ENCODE measurements at places on chromosomes 4 and X.

- no peak for DNase-seq
Observed at GRCh38 chr4:78622253-78622979, 70.8 kb downstream of the ANXA3 start.

DNA sequence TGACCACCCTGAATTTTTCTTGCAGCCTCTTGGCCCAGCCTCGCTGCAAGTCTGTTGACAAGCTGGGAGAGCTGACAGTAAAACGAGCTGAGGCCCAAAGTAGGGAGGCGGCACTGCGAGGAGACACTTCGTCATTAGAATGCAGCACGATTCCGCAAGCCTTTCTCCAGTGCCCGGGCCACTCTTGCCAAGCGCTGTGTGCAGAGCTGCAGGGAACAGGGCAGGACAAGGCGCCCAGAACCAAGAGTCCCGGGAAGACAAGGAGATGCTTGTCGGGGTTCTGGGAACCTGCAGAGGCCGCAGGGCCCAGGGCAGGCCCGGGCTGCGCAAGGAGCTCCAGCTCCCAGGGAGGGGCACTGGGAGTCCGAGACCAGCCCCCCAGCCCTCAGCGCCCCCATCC lies 187.1 kb downstream of the BCOR start:
- DNase-seq, result no peak

DNA sequence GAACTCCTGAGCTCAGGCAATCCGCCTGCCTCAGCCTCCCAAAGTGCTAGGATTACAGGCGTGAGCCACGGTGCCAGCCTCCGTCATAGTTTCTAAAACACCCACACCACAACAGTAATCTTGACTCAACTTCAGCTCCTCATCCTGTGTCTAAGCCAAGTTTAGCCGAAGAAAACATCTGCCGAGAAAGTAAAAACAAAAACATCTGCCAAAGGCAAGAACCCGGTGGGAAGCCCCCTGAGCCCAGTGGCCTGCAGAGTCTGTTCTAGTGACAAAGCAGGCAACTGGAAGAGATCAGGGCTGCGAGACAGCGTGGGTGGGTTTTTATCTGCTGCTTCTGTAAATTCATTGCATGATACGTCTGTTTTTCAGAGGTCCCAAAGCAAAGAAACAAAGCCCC lies 26.6 kb upstream of the CD99 start:
- DNase-seq, result no peak

DNA sequence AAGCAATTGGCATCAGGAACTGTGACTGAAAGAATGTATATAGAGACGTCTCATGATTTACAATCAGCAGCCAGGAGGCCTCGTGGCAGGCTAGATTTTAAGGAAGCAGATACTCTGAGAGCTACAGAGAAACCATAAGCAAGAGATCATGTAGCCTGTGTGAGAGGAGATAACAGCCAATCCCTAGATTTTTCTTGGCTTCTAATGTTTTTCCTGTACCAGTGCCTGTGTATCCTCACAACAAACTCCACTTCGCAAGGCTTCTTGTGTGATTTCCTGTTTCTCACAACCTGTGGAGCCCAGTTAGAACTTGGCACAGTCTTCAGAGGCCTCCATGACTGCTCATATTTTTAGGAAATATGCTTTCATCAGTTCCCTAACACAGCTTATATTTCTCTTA lies 147.9 kb downstream of the PTCHD1 start:
- no peak for DNase-seq

DNA sequence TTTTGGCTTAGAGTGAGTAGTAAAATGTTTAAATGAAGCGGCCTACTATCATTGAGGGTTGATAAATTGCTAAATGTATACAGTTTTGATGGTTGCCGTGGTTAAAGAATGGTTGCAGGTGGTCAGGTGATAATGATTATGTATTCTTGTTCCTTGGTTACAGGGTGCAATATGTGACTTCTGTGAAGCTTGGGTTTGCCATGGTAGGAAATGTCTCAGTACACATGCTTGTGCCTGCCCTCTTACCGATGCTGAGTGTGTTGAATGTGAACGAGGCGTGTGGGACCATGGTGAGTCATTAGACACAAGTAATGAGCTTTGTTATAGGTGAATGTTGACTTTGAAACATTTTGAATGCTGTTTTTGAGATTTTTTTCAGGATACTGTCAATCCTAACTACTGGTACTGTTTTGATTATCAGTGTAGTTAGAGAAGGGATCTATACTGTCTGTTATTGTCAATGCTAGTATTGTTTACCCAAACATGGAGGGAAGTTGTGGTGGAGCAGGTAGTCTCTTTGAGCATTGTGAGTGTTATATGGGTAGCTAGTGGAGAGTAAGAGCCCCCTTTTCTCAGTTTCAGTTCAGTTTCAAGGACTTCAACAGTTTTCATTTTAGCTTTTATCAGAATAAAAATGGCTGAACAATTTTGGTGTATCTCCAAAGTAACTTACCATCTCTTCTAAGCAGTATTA lies 8.9 kb downstream of the ZNF330 start:
- DNase-seq, result no peak

GRCh38 chr4:89836897-89837384 lies at the start of gene SNCA:
Gene SNCA (minus strand): TSS chr4:89837161. CDS start chr4:89835667, 1,494 bp downstream.
- no peak for DNase-seq

DNA sequence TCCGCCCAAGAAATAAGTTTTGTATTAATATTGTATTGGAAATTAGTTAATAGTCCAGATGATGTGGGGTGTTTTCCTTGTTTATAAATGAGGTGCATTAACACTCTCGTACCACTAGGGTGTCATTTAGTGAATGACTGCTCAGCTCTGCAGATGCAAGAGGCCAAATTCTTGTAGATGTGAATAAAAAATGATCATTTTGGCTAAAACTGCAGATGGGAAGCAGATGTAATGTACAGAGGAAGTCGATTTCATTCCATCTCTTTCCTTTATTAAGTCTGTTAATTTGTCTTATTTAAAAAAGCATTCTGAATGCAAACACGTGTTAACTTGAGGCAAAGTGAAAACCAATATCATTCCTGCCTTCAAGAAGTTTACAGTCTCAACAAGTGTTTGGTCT lies 108.1 kb downstream of the DHX15 start:
- no peak for DNase-seq

DNA sequence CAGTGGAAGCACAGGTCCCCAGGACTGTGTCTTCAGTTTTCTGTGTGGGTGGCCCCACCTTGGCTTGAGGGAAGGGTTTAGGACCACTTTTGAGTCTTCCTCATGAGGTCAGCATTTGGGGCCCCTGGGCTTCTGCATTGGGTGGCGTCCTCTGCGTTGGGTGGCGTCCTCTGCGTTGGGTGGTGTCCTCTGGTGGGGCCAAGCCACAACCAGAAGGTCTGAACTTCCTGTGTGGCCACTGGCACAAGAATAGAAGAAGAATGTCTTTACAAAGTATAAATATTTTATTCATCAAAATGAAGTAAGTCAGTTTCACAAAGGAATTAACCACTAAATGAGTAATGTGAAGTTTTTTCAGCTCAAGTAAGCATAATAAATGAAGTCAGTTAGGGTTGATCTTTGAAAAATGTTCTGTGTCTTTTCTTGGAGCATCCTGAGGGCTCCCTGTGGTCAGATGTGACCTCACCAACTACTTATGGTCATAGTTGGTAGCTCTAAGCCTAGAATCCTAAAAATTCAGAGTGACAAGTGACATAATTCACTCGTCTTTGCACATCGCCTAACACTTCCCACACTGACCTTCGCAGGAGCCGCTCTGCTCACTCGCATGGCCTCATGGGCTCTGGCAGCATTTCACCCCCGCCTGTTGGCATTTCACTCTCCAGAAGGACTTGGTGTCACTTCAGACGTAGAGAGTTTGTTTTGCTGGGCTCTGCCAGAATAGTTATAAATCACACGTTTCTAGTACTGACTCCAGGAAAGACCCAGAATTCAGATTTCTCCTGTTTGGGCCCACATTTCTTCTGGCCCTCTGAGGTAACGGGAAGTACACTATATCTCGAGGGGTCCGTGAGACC lies 39.0 kb upstream of the HGFAC start:
- DNase-seq, result no peak

- no peak for DNase-seq
Observed at GRCh38 chr4:154029171-154029570, 240.3 kb upstream of the SFRP2 start.

DNA sequence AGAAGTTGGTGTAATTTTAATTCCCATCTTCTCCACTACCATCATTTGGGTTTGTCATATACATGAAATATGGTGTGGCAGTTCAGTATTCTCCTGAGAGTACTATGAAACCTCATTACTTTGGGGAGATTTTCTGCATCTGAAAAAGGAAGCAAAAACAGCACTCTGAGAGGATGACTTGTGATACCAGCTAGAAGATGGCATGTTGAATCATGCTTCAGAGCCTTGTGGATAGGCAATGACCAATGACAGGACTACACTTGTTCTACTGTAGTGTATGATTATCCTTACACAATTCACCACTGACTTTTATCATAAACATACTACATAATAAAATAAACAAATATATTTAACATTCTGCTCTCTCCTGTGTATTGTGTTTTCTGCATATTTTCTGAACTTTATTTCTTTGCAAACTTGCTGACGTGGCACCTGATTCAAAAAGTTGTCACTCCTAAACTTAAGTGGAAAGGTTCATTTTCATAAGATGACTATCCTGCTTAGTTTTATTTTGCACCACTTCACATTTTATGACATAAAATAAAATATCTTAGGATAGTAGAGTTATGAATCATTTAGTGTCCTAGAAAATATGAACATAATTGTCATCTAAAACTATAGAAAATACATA lies 991.3 kb downstream of the FSTL5 start:
- DNase-seq, result no peak
